Caco-2 (cell line): ENCODE measurements at places on chromosomes 16 and 17.

DNA sequence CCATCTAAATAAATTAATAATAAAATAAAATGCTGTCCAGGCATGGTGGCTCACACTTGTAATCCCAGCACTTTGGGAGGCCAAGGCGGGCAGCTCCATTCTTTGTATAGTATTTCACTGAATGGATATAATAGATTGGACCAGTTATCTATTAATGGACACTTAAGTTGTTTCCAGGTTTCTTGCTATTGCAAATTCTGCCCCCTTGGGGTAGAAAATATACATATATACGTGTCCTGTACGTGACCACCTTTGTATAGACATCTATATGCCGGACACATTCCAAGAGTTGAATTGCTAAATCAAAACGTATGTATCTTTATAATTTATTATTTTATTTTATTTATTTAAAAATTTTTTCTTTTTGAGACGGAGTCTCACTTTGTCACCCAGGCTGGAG is 3.9 kb upstream of the EXOC7 start:
- no peak for DNase-seq

GRCh38 chr16:11543661-11544393 is 42.9 kb downstream of the LITAF start:
- no peak for DNase-seq

DNA sequence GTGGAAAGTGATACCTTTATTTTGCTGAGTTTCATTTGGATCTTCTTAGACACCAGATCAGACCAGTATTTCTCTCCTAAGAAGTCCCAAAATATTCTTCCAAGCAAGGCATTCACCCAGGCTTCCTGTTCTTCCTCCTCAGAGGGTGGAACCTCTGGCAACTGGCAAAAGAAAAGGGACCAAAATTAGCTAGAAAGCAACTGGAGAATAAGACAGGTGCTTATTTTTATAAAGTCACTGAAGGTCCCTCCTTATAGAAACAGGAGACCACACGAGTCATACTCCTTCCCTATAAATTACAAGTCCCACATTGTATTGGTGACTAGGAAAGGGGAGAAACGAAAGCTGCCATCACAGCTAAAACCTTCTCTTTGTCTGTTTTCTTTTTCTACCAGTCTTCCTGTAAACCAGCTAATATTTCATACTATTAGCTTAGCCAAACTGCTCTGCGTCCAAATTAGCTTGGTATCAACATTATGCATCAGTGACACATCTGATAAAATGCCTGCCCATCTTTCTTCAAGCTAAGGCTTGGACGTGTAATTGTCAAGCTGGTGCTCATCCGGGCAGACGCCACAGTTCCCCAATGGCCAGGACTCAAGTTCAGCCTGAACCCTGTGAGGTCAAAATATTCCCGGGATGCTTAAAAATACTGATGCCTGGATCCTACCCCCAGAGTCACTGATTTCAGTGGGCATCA is 47.5 kb upstream of the ERN1 start:
- no peak for DNase-seq

DNA sequence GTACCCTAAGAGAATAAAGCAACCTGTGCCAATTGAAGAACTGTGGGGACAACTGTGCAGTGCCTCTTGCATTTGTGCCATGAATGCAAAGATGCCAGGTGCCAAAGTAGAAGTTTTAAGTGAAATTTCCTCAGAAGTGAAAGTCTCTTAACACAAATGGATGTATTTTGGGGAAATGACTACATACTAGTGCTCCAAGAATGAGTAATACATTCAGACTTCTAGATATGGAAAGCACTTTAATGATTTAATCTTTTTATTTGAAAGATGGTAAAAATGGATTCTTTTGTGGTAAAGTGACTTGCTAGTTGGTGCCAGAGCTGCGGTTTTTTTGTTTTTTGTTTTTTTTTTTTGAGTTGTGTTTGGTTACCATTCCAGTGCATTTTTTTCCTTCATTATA is 15.0 kb downstream of the UTP18 start:
- DNase-seq: no peak

- DNase-seq: no peak
These were observed 20.8 kb downstream of the GNA13 start for GRCh38 chr17:65035704-65036103.

DNA sequence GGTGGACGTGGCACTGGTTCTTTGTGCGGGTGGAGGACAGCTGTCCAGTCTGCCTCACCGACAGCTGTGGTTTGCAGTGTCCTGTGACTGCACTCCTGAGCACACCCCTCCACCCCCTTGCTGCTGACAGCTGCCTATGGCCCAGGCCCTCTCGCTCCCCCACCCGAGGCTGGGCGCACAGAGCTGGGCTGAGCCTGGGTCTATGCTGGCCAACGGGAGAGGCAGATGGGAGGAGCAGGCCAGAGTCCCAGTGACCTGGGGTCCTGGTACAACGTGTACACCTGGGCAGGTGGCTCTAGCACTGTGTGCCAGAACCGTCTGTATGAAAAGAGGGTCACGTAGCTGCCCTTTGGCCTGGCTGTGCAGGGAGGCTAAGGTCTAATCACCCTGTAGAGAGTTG is 30.5 kb downstream of the BAIAP2 start:
- no peak for DNase-seq

- DNase-seq: no peak
These were observed 71.3 kb downstream of the SRCIN1 start for GRCh38 chr17:38534498-38534885.

DNA sequence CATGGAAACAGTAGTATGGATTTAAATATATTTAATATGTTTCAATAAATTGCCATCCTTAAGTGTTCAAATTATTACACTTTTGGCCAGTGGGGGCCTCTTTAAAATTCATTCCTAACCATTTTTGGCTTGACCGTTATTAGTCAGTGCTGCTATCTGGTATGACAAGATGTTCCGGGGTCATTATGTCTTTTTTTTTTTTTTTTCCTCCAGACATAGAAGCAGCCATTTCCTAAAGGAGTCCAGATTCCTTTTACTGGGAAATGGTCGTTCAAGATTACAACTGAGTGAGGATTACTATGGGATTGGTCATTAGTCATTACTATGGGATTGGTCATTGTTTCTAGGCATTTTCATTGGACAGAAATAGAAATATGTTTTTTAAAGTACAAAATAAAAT is 53.4 kb downstream of the NF1 start:
- DNase-seq: no peak

GRCh38 chr17:57926723-57927047 is 28.5 kb downstream of the CUEDC1 start:
- no peak for DNase-seq

GRCh38 chr16:31678649-31679325 is 151.1 kb downstream of the AHSP start:
- no peak for DNase-seq

DNA sequence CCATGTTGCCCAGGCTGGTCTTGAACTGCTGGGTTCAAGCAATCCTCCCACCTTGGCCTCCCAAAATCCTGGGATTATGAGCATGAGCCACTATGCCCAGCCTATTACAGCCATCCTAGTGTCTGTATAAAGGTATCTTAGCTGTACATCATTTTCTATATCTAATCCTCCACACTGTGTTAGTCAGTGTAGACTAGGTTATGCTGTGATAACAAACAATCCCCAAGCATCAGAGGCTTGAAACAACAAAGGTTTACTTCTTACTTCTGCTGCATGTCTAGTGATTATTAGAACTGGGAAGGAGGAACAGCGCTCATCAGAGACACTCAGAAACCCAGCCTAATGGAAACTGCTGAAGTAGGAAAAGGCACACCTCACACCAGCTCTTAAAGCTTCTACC is 68.1 kb downstream of the ERCC4 start:
- no peak for DNase-seq

- DNase-seq: peak; percentile 67
These were observed 82.3 kb downstream of the ARHGAP23 start for GRCh38 chr17:38510421-38511149.

DNA sequence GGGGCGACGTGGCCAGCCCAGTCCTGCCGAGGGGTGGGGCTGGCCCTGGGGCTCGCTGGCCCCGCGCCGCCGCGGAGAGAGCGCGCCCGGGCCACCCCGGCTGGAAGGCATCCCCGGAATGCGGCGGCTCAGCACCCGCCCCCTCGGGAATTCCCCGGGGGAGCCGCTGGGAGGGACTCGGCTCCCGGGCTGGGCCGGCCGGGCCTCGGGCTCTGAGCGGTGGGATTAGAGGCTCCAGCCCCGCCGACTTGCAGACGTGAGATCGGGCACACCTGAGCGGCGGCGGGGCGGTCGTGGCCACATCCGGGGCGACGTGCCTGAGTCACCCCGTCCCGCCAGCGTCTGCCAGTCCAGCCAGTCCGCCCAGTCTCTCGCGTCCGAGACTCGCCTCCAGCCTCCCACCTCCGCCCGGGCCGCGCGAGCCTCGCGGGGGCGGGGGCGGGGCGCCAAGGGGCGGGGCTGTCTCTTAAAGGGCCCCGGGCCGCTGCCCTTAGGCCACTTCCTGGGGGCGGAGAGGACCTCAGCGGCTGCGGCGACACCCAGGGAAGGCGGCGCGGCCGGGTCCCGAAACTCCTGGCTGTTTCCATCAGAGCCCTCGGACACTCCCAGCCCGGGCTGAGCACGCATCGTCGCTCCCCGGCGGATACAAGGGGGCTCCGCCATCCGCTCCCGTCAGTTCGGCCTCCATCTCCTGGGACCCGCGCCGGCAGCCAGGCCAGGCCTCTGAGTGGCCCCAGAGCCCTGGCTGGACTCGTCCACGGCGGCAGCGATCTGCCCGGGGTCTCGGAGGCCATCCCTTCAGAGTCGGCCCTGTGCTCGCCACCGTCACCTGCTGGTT is at the start of gene KCTD11:
Gene KCTD11, plus strand, starts transcription at position 498 of the 838 bp plus-strand sequence.
- DNase-seq: peak; percentile 88

DNA sequence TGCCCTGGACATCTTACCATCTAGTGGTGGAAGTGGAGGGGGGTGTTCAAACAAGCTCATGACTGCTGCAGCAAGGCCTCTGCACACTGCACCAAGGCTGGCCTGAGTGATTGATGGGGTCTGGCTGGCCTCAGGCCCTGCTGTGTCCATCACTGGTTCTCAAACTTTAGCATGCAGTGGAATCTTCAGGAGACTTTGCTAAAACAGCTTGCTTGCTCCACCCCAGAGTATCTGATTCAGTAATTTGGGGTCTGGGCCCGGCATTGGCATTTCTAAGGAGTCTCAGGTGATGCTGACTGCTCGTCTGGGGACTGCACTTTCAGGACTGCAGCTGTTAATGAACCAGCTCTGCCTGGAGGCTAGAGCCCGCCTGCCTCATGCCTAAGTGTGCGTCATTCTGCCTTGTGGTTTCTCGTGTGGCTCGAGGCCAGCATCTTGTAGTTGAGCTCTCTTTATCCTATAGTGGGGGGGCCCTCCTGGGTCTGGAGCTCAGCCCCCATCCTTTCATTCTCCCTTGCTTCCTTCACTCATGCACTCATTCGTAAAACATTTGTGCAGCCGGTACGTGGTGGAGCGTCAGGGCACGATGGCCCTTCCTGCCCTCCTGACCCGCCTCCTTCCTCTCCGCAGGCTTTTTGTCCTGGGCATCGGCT is 4.1 kb downstream of the MGAT5B start:
- no peak for DNase-seq

- no peak for DNase-seq
These were observed 60.5 kb downstream of the NFAT5 start for GRCh38 chr16:69626256-69626655.

GRCh38 chr17:1972487-1973160 is 52.5 kb downstream of the RTN4RL1 start:
- DNase-seq: no peak

DNA sequence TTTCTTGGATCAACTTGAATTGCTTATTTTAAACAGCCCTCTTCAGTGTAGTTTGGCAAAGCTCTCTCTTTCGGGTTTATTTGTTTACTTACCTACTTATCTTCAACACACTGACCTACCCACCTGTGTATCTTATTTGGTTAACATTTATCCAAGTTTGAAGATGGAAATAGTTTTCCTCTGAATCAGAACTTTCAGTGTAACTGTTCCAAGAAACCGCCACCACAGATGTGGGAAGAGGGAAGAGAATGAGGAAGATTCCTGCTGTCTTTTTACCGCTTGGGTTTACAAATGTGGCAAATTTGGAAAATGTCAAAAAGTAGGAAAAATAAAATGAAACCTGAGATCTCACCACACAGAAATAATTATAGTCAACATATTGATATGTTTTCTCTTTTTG is 115.8 kb downstream of the MSI2 start:
- no peak for DNase-seq

DNA sequence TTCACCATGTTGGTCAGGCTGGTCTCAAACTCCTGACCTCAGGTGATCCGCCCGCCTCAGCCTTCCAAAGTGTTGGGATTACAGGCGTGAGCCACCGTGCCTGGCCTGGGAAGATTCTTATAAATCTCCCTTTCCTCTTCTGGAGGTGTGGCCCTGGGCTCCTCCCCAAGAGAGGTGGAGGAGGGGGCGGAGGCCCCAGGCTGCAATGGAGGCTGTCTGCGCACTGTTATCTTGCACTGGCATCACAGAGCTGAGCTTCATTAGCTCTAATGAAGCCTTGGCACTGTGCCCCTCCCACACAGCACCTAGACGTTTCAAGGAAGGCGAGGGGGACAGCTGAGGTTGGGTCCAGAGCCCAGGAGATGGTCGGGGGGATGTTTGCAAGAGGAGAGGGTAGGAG is 7.5 kb downstream of the ARHGAP23 start:
- DNase-seq: no peak
